ENCODE measurements at places on chromosomes 7 and 10.

DNA sequence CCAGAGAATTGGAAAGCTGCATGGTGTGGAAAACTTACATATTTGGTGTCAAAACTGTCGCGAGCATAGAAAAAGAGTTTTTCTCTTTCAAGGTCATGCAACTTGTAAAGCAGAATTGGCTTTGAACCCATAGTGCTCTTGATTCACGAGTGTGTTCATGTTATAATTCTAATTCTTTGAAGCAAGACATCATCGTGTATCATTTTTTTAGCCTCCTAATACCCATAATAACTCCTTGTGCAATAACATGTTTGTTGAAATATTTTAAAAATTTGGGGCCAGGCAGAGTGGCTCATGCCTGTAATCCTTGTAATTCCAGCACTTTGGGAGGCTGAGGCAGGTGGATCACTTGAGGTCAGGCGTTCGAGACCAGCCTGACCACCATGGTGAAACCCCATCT is 4.2 kb downstream of the CCL24 start:
- ATAC-seq, result no peak

- no peak for ATAC-seq
These were observed 3.1 kb downstream of the RGS10 start for GRCh38 chr10:119539359-119539825.

DNA sequence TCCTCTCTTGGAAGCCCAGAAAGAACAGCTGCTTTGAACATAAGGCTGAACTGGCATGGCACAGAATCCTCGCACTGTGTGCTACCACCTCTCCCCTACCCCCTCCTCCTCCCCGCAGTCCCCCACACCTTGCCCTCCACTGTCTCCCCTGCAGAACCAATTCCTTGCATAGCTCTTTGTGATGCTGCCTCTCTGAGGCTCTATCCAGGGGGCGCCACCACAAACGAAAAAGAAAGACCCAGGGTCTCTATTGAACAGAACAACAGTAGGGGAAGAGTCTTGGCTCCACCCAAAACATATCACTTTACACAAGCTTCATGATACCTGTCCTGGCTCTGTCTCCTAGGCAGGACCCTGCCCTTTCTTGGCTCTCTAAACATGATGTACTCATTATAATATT is 26.2 kb upstream of the EBLN1 start:
- no peak for ATAC-seq

- ATAC-seq, result no peak
These were observed 2.9 kb downstream of the GPR37 start for GRCh38 chr7:124762611-124763143.

DNA sequence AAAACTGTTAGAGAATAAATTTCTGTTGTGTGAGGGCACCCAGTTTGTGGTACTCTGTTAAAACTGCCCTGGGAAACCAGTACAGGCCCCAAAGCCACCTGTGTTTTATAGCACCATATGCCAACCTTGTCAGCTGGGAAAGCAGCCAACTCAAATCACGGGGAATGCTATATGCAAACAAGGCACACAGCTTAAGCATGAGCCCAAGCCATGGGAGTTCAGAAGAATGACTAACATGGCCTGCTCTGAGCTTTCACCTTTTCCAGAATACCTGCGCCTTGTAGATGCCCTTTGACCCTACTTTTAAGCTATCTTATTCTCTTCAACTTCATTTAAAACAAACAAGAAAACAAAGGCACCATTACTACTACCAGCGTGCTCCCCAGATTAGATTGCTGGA is 5.5 kb upstream of the SLC25A13 start:
- no peak for ATAC-seq

DNA sequence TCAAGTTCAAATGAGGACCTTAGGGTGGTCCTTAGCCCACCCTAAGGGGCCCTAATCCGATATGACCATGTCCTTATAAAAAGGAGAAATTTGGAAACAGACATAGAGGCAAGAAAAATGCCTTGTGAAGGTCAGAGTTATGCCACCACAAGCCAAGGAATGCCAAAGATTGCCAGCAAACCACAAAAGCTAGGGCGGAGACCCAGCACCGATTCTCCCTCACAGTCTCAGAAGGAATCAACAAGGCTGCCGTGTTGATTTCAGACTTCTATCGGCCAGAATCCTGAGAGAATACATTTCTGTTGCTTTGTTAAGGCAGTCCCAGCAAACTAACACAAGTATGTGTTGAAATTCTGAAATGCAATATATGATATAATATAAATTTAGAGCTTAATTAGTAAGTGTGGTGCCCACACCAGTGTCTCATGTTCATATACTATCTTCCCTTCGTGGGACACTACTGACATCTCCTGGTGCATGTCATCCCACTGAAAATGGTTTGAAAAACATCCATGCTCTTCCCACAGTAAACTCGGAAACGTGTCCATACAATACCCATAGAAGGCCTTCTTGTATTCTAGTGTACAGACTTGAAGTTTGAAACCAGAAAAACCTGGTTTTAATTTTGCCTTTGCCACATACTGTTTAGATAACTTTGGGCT is 349.0 kb downstream of the TNS3 start:
- no peak for ATAC-seq

GRCh38 chr10:46534828-46535524 is 21.5 kb downstream of the GPRIN2 start:
- ATAC-seq, result peak; percentile 19
